Stimulated activated effector memory CD8-positive, alpha-beta T cell treated with anti-CD3 and anti-CD28 coated beads, Interleukin-12 subunit alpha, Interleukin-12 subunit beta, amount 100 ng/mL, for 72 hours (primary cell): ENCODE measurements at places on chromosomes 12 and 14.
A peak's percentile ranks its signal among the peaks of the same experiment; 100 is the strongest.

DNA sequence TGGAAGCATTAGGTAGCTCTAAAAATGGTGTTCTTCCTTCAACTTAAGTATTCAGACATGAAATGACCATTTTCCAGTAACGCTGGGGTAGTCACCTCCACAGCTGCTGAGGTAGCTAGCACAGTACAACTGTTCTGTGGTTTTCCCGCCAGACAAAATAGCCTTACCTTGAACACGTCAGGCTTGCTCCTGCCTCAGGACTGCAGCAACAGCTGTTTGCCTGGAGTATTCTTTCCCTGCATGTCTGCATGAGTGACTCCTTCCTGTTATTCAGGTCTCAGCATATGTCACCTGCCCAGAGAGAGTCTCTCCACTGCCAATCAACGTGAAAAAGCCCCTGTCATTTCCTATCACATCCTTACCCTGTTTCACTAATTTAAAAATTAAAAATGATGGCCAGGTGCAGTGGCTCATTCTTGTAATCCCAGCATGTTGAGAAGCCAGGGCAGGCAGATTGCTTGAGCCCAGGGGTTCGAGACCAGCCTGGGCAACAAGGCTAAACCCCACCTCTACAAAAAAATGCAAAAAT, 37.9 kb downstream of the WDR89 start:
- DNase-seq, result no peak

GRCh38 chr14:51726166-51726899, 74.6 kb downstream of the FRMD6 start:
- DNase-seq, result no peak

DNA sequence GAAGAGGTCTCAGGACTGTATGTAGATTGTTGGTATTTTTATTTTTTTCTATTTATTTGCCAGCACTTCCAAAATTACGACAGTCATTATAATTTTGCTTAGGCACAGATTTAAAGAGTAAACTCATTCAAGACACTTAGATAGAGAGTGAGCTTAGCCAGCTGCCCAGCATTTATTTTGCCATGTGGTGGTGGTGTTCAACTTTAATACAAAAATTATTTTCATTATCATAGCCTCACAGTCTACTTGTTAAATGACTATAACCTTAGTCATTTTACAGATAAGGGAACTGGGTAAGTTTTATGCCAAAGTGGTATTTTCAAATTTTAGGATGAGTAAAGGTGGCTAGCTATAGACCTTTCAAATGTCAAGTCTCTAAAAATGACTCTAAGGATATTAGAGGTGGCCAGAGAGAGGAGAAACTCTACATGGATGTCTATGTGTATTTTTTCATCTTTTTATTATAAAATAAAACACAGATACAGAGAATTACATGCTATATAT, 66.7 kb downstream of the LRRC9 start:
- no peak for DNase-seq

- no peak for DNase-seq
These were observed 158.7 kb downstream of the EGLN3 start for GRCh38 chr14:33792009-33792719.

DNA sequence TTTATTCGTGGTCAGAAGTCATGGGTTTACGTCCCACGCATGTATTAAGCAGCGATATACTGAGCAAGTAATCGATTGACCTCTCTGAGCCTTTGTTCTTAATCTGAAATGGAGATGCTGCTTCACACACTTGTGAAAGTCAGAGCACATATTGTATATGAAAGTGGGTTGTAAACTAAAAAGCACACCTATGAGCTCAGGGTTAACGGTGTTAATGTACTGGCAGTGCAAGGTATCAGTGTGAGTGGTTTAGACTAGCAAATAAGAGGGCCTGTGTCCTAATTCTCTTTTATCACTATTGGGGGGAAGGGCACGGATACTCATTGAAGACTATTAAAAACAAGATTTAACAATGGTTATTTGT, 676 bp downstream of the MRPL42 start:
- DNase-seq, result no peak

- DNase-seq, result peak; percentile 67
These were observed 43.4 kb downstream of the ELK3 start for GRCh38 chr12:96237465-96238077.

GRCh38 chr12:56880125-56880992, 53.8 kb downstream of the SDR9C7 start:
- DNase-seq, result no peak

DNA sequence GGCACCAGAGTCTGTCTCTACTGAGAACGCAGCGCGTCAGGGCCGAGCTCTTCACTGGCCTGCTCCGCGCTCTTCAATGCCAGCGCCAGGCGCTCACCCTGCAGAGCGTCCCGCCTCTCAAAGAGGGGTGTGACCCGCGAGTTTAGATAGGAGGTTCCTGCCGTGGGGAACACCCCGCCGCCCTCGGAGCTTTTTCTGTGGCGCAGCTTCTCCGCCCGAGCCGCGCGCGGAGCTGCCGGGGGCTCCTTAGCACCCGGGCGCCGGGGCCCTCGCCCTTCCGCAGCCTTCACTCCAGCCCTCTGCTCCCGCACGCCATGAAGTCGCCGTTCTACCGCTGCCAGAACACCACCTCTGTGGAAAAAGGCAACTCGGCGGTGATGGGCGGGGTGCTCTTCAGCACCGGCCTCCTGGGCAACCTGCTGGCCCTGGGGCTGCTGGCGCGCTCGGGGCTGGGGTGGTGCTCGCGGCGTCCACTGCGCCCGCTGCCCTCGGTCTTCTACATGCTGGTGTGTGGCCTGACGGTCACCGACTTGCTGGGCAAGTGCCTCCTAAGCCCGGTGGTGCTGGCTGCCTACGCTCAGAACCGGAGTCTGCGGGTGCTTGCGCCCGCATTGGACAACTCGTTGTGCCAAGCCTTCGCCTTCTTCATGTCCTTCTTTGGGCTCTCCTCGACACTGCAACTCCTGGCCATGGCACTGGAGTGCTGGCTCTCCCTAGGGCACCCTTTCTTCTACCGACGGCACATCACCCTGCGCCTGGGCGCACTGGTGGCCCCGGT, at the start of gene PTGDR:
PTGDR (plus strand) TSS at position 198 of the 778 bp plus-strand sequence; CDS start at position 315, 117 bp downstream.
- DNase-seq, result peak; percentile 46

DNA sequence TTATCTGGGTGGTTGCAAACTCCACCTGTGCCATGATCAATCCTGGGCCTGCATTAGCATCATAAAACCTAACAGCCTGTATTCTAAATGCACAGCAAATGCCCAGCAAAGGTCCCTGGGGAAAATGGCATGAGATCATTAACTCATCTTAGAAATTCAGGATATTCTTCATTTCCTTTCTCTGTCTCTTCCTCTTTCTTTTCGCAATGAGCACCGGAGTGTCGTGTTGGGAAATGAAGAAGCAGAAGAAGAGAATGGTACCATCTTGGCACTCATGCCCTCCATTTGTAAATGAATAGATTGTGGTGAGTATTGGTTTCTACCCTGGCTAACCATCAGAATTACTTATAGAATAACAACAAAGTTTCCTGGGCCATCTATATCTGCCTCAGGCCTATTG, 193.6 kb downstream of the GALC start:
- DNase-seq, result no peak

DNA sequence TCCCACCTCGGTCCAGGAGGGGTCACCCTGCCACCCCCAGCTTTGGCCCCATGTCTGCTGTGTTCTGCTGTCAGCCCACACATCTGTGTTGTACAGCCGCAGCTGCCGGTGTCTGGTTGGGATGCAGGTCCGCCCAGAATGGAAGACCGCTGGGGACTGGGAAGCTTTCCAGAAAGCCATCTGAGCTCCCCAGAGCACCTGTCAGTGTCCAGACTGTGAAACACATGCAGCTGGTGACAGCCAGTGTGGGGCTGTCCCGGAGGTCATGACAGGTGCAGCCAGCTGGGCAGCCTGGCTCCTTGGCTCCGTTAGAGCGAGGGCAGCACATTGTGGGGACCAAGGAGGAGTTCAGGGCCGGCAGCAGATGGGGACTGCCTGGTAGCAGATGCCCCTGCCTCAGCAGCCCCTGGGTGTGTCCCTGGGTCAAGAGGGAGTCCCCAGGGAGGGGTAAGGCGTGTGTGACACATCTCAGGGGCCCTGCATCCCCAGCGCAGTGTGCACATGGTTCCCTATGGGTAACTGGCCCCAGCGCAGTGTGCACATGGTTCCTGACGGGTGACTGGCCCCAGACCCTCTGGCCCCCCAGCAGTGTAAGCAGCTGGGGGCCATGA, 16.4 kb downstream of the CEP170B start:
- no peak for DNase-seq

- no peak for DNase-seq
These were observed 708 bp downstream of the FAR2 start for GRCh38 chr12:29149691-29150281.

- no peak for DNase-seq
These were observed 179.5 kb upstream of the PARP11 start for GRCh38 chr12:4052691-4053090.

GRCh38 chr14:44663136-44663535, 156.1 kb upstream of the FSCB start:
- DNase-seq, result no peak
